ENCODE measurements at places on chromosomes 12 and 14. TPM values are rescaled to one million over a fixed set of nuclear protein-coding genes. Genes with fewer than 3 reads are reported as not detected.

GRCh38 chr12:130396667-130397066 is 59.0 kb downstream of the PIWIL1 start:
- DNase-seq, result no peak

The E2F7 gene
- total RNA-seq, result not detected

The YARS2 gene
- total RNA-seq, result 48.5 TPM

- no peak for DNase-seq
These were observed 264.0 kb downstream of the FUT8 start for GRCh38 chr14:65676361-65677014.

GRCh38 chr12:2234091-2234490 is 181.3 kb downstream of the CACNA1C start:
- no peak for DNase-seq

- peak; percentile 25 for DNase-seq
These were observed 45.2 kb upstream of the C14orf132 start for GRCh38 chr14:95993768-95994592.

GRCh38 chr12:17104801-17105200 is 498.8 kb upstream of the LMO3 start:
- no peak for DNase-seq

The ABCB9 gene
- 4.9 TPM for total RNA-seq

- no peak for DNase-seq
These were observed 55.7 kb upstream of the FRMD6 start for GRCh38 chr14:51595881-51596455.

The OLR1 gene
- total RNA-seq, result 0.67 TPM

The TSPAN19 gene
- not detected for total RNA-seq

The AQP6 gene
- total RNA-seq, result not detected

The SPTB gene
- total RNA-seq, result 1.9 TPM

DNA sequence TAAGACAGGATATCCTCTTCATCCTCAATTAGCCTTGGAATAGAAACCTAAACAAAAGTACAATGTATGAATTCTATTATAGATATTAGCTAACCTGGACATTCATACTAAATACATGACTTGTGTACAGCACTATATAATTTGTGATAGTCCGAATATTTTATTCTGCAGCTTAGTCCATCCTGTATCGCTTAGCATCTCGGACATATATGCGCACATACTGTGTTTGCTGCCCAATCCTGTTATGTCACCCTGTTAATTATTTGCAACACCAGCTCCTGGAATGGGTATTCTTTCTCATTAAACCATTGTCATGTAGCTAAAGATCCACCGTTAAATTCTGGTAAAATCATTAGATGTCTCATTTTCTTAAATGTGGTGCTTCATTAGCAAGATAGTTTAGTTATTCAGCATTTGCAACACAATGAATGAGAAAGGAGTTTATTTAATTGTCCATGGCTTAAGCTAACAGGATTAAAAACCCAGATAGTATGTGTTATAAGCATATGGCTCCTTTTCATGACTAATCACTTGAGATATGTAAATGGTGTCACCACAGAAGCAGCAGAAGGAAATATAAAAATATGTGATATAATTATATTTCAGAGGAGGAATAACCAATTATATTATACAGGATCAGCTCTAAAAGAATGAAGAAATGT is 156.0 kb upstream of the ARHGAP5 start:
- DNase-seq, result no peak

DNA sequence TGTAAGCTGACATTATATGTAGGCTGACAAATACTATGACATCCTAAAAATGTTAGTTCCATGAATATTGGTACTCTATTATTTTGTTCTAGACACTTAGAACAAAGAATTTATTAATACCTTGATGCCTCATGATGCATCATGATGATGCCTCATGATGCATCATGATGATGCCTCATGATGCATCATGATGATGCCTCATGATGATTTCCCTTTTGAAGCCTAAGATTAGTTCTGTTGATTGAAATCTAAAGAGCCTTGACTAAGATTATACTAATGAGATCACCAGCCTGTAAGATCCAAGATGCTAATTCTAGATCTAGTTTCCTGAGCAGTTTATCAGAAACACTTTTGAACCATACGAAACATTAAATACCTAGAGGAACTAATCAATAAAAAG is 4.6 kb upstream of the CEP128 start:
- no peak for DNase-seq

- DNase-seq, result no peak
These were observed 7.1 kb downstream of the SLC6A12 start for GRCh38 chr12:206746-207440.

- DNase-seq, result no peak
These were observed 2.0 kb downstream of the TMTC1 start for GRCh38 chr12:29781705-29782266.

DNA sequence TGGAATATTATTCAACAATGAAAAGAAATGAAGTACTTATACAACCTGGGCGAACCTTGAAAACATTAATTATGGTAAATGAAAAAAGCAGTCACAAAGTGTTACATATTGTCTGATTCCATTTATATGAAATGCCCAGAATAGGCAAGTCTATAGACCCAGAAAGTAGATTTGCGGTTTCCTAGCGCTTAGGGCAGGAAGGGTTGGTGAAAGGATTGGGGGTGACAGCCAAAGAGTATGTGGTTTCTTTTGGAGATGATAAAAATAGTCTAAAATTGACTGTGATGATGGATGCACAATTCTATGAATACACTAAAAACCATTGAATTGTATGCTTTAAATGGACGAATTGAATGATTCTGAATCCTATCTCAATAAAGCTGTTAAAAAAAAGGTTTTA is 55.8 kb downstream of the RESF1 start:
- no peak for DNase-seq

DNA sequence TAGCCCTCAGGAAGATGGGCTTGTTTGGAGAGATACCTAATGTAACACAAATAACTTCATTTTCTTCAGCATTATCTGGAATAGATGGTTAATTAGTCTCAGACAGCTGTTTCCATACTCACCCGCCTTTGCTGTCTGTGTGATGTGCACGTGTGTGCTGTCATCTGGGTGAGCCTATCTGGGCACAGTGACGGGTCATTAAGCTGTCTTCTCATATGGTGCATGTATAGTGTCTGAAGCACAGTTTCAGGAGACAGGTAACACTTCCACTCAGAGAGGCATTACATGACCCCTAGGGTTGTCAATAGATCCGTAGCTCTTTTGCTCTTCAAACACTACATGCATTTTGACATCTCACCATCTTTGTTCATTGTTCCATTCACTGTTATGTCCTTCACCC is 493.3 kb downstream of the APAF1 start:
- DNase-seq, result no peak

DNA sequence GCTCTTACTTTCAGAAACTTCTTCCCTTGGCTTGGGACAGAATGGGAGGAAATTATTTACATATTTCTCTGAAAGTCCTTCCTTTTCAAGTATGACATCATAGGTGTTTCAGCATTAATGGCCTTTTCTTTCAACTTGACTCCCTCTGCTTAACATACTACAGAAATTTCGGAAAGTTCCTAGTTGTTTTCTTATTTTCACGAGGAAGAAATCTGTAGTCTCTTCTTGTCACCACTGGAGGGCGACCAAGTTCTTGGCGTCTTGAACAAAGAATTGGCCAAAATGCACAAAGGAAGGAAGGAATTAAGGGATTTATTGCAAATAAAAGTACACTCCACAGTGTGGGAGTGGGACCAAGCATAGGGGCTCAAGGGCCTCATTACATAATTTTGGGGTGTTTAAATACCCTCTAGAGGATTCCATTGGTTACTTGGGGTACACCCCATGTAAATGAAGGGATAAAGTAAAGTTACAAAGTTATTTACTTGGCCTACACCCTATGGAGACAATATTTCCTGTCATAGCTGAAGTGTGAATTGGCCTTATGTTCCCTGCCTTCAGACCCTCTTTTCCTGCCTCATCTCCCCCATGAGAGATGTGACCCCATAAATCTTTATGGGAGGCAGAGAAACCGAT is 70.4 kb downstream of the RPL10L start:
- DNase-seq, result no peak

The HEBP1 gene
- total RNA-seq, result 97.2 TPM

The ASPG gene
- 8.2 TPM for total RNA-seq

DNA sequence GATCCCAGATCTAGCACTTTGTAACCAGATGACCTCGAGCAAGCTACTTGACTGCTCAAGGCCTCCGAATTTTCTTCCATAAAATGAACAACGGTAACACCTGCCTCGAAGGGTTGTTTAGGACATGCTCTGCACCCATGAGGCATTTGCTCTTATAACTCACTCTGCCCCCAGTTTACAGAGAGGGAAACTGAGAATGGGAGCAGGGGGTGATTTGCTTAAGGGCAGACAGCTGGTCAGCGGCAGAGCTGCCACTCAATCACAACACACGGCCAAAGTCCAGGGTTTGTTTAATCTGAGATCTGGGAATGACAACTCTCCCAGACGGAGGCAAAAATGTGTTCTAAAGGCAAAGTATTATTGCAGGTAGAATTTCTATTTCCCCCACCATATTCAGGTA is 156.3 kb downstream of the RIMBP2 start:
- DNase-seq, result no peak
